ENCODE measurements at places on chromosomes 13 and 19.

DNA sequence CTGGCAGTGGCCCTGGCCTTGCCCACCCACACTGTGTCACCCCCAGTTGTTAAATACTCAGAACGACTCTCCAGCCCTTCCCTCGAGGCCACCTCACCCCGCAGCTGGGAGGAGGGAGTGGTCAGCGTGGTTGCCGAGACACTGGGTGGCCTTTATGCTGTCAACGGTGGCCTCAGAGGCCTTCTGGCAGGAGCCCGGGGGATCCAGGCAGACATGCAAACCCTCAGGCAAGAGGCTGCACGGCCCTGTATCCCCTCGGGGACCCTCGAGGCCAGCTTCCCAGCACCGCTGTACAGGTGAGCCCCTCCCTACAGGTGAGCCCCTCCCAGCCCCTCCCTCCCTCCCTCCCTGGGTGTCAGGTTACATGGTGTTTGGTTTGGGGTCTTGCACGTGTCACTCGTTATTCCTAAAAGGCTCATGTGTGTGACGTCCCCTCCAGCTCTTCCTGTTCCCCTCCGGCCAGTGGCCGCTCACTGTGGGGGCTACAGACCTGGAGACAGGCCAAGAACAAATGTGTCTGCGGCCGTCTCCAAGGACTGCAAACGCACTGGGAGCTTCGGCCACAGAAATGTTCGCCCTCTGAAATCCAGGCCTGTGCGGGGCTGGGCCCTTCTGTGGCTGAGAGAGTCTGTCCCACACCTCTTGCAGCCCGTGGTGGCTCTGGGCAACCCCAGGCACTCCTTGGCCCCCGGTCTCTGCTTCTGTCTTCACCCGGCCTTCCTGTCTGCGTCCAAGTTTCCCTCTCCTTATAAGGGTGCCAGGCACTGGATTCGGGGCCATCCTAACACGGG, at the start of gene TEKTIP1:
Gene TEKTIP1, plus strand, starts transcription at position 210 of the 791 bp plus-strand sequence. Its CDS starts 4 bp downstream, at position 214.
- no peak for DNase-seq

DNA sequence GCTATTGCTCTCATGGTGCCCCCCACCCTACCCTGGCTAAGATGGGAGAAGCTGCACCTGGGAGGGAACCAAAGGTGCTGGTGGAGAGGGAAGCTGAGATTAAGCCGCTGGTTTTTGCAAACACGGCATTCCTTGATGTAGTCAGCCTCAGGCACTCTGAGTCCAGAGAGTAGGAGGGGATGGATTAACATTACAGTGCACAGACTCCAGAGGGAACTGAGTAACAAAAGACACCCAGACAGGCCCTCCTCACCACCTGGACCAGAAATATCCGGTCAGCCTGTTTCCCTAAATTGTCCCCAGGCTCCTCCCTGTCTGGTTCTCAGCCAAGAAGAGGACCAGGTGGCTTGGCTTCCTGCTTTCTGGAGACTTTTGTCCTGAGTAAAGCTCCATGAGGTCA, 28.9 kb upstream of the PABPC3 start:
- no peak for DNase-seq

DNA sequence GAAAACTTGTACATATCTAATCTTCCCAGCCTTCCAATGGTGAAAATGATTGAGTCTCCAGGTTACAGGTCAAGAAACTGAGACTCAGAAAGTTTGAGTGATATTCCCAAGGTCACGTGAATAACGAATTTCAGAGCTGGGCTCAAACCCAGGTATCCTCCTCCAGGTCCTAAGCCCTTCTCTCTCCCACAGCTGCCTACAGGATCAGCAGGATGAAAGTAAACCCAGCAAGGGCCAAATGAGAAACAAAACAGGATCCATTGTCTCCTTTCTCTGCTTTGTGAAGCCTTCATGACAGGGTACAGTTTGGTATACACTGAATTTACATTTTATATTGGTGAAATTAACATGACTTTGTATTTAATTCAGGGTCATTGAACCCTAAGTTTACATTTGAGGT, 208.1 kb downstream of the RBM26 start:
- DNase-seq: no peak

- no peak for DNase-seq
These were observed 22.8 kb downstream of the ATP11A start for GRCh38 chr13:112712451-112713207.

DNA sequence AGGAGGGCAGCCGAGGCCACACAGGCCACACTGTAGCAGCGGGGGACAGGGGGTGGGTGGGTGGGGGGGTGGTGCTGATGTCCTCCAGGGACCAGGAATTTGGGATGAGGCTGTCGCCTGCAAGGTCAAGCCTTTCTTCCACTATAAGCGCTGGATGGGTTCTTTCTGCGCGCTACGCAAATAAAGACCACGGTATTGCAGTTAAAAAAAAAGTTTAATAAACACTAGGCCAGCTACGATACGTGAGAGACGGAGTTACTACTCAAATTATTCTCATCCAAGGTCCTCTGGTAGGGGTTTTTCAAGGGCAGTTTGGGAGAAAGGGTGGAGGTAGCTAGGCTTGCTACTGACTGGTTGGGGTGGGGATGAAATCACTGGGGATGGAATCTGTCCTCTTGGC, 508 bp upstream of the ZNF44 start:
- no peak for DNase-seq

GRCh38 chr13:23679220-23679619, 109.0 kb downstream of the TNFRSF19 start:
- DNase-seq: no peak

Data from activated T-cell treated with anti-CD3 and anti-CD28 coated beads, Interleukin-2, amount 50 U/mL, for 24 hours (primary cell).